ENCODE measurements at places on chromosomes 12 and 14.

GRCh38 chr12:9741726-9742125, 8.8 kb upstream of the CLECL1 start:
- no peak for DNase-seq

- DNase-seq: no peak
Observed at GRCh38 chr12:122874081-122874480, 21.8 kb downstream of the VPS37B start.

- DNase-seq: no peak
Observed at GRCh38 chr12:78167510-78167909, 336.8 kb downstream of the NAV3 start.

GRCh38 chr12:52266514-52266913, 7.9 kb upstream of the KRT86 start:
- DNase-seq: no peak

- no peak for DNase-seq
Observed at GRCh38 chr12:125245581-125246557, 180.6 kb downstream of the AACS start.

GRCh38 chr14:73788317-73788598, 63.4 kb upstream of the PTGR2 start:
- DNase-seq: no peak

DNA sequence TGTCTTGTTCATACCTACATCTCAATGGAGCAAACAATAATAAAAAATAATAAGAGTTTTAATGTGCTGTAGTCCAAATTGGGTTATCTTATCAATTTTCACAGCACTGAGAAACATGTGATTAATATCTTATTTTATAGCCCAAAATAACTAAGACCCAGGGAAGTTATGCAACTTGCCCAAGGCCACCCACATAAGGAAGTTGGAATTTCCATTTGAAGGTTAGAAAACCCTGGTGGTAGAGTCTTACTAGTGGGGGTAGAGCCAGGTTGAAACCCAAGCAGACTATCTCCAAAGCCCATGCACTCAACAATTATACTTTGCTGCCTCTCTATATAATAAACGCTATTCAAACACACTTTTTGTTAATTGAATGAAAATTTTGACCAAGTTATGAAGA, 270.0 kb upstream of the CAND1 start:
- no peak for DNase-seq

Measured in activated CD8-positive, alpha-beta memory T cell treated with anti-CD3 and anti-CD28 coated beads for 48 hours (primary cell).